Neural progenitor cell (in vitro differentiated cells): ENCODE measurements at places on chromosomes 16 and 17. TPM values are rescaled to one million over a fixed set of nuclear protein-coding genes. Genes with fewer than 3 reads are reported as not detected.

The SPEM3 gene
- total RNA-seq: not detected in 2 replicates

The MEFV gene
- not detected in 2 replicates for total RNA-seq

The CLEC18C gene
- total RNA-seq: 0.51 and 3.8 TPM in 2 replicates

The TMEM235 gene
- 0.09 TPM in 1 of 2 replicates, not detected in the other for total RNA-seq

The CDC6 gene
- total RNA-seq: 54.6 and 65.3 TPM in 2 replicates
